ENCODE measurements at places on chromosomes 7 and 10.

- DNase-seq: no peak
These were observed 136.0 kb upstream of the FAM20C start for GRCh38 chr7:56291-56913.

DNA sequence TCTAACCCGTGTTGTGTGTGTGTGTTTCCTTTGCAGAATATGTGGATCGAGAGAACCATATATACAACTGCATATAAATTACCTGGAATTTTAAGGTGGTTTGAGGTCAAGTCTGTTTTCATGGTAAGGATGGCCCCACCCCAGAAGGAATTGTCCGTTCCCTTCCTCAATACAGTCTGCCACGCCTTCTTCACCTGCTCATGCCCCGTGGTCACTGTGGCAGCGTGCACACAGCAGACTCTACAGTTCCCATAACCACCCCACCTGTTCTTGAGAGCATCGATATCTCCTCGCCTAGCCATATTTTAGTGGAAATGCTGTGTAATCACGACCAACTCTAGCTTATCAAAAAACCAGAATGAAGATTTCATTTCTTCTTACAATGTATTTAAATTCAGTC lies 134.0 kb upstream of the NPS start:
- no peak for DNase-seq

GRCh38 chr7:92737706-92738105 lies 98.7 kb downstream of the CDK6 start:
- no peak for DNase-seq

GRCh38 chr10:103564776-103565520 lies 71.4 kb downstream of the NEURL1 start:
- DNase-seq: peak; percentile 44

DNA sequence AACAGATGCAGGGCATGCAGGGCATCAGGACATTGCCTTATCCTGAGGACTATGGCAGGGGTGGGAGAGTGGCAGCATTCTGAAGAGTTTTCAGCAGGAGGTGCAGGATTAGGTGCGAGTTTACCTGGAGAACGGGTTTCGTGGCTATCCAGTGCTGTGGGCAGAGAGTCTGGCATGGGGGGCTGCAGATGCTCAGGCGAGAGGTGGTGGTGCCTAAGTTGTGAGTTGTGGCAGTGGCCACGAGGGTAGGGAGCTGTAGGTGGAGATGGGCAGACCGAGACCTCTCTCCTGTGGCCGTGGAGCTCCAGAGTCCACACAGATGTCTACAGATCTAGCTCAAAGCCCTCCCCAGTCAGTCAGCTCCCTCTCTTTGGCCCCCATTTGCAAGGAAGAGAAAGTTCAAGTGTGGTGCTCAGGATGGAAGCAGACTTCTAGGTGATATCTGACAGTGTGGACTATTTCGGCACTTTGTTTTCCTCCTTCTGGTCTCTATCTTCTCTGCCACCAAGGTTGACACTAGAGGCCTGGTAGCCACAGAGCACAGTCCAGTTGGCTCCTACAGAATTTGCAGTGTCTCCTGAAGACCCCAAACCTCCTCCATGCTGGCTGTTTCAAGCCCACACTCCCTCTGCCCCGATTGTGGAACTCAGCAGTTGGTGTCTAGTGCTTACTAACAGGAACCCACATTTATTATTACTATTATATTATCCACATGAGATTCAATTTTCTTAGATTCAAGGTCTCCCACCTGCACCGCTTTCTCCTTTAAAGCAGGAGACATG lies 955.7 kb upstream of the ZNF722 start:
- DNase-seq: no peak

DNA sequence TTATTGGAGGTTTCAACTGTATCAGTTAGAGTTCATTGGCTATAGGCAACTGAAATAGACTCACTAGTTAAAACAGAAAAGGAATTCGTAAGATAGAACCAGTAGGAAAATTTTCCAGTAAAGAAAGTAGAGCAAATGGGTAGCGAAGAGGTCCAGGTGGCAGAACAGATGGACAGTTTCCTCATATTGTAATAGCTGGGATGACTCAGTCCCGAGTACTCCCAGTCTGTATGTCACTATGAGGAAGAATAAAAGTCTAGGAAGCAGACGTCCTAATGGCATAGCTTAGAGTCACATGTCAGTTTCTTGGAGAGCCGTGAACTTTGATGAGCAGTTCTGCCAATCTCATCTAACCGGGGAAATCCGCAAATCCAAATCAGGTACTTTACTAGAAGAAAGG lies 95.3 kb downstream of the RNF32 start:
- DNase-seq: no peak

- no peak for DNase-seq
These were observed 222.8 kb downstream of the LRMDA start for GRCh38 chr10:75654171-75654771.
